Amniotic stem cell (primary cell): ENCODE measurements at places on chromosomes 4 and X.

DNA sequence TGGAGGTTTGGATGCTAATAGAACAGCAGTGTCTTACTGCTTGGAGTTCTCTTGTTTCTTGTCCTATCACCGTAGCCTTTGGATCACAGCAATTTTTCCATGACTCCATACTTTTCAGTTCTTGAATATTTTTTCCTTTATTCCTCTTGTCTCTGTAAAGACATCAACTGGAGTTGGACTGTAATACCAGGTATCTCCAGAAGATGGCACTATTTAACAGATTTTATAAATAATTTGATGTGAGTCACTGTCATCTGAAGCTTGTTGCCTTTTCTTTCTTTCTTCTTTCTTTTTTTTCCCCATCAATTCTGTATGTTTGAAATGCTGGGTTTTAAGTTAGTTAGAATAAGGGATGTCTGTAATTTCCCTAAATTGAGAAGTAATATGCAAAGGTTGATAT lies 24.1 kb downstream of the HPRT1 start:
- no peak for DNase-seq

GRCh38 chrX:154718616-154719015 lies 32.3 kb downstream of the GAB3 start:
- no peak for DNase-seq

- DNase-seq, result no peak
These were observed 137.2 kb downstream of the SMIM20 start for GRCh38 chr4:26051240-26051639.

DNA sequence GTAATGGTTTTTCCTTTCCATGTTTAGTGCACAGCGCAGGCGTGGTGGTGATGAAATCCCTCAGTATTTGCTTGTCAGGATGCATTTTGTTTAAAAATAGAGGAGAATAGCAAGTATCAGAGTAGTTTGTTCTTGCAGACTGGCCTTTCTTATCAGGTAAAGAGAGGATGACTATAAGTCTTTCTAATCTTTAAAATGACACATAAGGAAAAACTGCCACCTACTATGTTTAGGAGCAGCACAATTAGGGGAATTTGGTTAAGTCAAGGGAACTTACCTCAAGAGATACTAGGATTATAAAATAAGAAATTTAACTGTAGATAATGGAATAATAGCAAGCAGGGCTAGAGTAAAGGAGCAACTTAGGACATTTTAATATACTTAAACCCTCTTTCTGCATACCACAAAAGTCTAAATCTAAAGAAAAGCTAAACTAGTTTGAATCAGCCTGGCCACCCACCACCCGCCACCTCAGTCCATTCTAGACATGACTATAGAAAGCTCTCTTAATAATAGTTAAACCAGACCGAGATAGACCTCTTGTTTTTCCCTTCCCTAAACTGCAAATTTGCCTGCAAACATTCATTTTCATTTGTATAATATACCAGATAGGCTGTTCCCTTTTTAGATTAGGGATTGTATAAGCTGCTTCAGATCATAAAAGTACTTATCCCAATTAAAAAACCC lies 62.0 kb downstream of the APOOL start:
- DNase-seq, result no peak

DNA sequence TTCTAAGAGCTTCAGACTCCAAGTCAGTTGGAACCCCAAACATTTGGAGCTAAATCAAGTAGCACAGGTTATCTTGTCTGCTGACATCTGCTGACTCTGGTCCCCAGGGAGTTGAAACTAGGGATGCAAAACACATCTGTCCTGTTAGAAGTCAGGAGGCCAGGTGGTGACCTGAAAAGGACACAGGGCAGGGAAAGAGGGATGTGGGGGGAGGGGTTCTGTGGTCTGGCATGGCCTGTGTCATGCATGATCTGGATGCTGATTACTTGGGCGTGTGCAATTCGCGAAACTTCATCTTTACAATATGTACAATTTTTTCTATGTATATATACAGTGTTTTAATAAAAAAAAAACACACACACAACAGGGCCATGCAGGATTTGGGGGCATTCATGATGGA lies 55.3 kb downstream of the FHDC1 start:
- no peak for DNase-seq

GRCh38 chr4:132958457-132959263 lies 190.4 kb upstream of the PCDH10 start:
- DNase-seq, result no peak

DNA sequence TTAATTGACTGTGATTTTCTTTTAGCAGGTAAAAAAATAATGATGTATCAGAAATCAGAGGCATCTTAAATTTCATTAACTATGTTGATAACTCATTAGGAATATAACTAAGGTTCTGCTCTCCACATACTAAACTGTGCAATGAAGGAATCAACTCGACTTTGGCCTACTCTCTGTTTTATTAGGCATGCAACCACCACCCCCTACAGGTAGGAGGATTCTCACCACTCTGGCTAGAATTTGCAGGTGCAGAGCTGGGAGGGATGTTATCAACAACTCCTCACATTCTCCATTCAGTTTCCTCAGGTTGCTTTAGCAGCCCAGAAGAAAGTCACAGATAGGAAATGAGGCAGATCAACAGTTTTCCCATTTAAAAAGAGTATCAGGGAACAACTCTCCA lies 160.1 kb downstream of the COX18 start:
- no peak for DNase-seq

DNA sequence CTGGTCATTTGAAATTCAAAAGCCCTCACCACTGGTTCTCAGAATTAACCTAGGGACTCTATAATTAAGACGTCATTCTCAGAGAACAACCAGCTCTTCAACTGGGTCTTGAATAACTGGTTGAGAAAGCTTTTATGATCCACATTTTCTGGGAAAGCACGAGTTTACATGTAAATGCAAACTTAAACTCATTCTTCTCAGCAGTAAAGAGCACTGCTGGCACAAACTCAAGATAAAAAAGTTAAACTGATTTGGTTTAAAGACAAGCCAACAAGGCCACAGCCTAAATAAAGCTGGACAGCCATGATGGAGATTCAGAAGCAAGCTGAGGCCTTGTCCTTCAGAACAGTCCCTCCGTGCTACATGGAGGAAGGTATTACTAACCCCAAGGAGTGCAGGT lies 13.2 kb downstream of the BST1 start:
- no peak for DNase-seq

DNA sequence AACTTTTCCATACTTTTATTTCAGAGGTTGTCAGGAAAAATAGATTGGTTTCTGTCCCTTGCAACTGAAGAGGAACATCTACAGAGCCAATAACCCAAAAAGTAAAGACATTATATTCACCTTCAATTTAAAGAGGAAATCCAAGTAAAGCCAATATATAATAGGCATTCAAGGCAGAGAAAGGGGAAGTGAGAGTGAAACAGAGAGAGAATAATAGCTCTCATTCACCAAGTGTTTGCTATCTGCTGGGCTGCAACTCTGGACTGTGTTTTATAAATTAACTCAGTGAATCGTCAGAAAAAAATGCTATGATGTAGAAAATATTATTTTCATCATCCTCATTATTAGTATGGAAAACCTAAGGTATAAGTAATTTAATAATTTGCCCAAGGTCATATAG lies 448.5 kb downstream of the TRAM1L1 start:
- DNase-seq, result no peak

DNA sequence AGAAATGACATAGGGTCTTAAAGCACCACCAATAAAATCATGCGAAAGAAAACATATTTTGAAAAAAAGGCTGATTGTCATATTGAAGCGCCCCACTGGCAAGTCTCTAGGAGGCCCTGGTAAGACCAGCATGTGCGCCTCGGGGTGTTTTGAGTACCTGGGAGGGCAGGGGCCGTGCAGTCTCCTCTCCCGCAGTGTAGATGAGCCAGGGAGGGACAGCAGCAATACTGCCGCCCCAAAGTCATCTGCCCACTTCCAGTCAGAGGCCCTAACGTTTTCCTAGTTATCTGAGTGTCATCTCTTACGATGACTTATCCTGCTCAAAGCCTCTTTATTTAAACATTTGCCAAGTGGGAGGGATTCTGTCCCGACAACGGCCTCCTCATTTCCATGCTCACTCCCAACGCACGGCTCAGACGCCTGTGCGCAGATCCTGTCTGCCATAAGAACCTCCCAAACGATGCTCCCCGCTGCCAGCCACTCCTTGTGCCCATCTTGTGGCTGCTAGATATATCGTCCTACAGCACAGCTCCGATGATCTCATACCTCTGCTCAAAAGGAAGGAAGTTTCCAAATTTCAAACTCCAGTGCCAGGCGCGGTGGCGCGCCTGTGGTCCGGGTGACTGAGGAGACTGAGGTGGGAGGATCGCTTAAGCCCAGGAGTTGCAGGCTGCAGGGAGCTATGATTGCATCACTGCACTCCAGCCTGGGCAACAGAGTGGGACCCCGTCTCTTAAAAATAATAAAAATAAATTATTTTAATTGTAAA lies 17.2 kb upstream of the SCRG1 start:
- DNase-seq, result no peak

- DNase-seq, result no peak
These were observed 60.4 kb downstream of the PAGE2 start for GRCh38 chrX:55149242-55149641.

DNA sequence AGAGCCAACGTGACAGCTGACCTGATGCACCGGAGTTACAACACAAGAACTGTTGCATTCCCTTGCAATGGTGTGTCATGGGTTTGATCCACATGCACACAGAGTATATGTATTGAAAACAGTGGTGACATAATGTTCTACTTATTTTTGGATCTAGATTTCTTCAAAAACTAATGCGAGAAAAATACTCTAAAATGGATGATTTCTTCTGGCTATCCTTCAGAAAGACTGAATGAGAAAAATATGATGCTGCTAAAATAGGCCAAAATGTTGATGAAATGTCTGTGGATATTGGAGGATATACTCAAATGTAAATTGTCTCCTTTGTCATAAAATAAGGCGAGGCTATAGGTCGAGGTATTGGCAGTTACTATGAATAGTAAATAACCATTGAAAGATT lies 30.4 kb downstream of the LIMCH1 start:
- no peak for DNase-seq

DNA sequence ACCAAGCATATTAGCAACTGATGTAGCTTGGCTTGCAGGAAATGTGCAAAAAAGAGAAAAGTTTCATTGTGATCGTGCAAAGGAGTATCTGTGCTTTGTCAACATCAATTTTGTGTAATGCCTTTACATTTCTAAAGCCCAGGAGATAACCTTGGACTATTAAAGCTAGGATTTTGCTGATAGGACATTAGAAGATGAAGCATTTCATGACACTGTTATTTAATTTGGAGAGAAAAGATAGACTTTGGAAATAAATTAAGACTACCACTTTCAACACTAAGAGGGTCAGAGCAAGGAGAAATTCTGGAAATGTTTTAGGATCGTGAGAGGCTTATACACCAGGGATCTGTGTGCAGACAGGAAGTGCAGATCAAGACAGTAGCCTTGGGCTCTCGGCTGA lies 120.6 kb upstream of the MID1 start:
- no peak for DNase-seq

GRCh38 chr4:109846395-109847098 lies 1.4 kb upstream of the LRIT3 start:
- DNase-seq, result no peak

- no peak for DNase-seq
These were observed 46.8 kb downstream of the RGS12 start for GRCh38 chr4:3339577-3339976.

DNA sequence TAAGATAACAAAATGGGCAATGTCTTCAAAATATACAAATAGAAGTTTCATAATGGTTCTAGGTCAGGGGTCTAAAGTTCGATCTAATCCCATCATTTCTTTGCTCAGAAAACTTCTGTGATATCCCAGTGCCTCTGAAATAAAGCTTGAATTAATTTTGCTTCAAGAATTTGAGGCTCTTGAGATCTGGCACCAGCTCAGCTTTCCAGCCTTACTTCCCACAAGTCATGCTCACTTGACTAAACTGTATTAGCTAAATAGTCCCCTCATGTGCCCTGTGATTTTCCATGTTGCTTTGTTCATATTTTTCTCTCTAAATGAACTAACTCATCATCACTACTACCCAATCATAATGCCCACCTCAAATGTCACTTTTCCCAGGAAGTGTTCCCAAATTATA lies 50.8 kb upstream of the MBNL3 start:
- no peak for DNase-seq

GRCh38 chr4:48127682-48128404 lies 6.2 kb downstream of the TXK start:
- peak; percentile 83 for DNase-seq

GRCh38 chrX:140141444-140142029 lies 176.2 kb upstream of the CXorf66 start:
- DNase-seq, result no peak

DNA sequence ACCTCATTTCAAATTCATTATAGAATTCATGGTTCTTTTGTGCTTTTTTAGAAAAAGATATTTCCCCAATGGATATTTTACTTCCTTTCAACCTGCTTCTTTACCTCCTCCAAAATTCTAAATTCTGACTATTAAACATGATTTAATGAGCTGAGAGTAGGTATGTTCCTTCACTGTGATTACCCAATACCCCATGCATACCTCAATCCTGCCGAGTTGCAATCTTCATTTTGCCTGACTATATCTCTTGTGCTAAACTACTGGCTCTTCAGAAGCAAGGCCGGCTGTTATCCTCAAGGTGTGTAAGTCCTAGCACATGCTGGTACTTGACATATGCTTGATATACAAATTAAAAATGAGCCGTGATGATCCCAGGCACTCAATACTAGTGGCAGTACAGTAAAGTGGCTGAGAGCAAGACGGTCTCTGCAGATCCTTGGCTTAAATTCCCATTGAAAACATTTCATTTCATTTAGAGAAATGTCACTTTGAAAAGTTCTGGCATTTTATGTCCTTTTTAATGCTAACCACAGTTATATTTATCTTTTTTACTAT lies 320.4 kb downstream of the KCNIP4 start:
- no peak for DNase-seq

- DNase-seq, result no peak
These were observed 22.6 kb downstream of the HOPX start for GRCh38 chr4:56658528-56658927.
